ENCODE measurements at places on chromosomes 2 and 18. TPM values are rescaled to one million over a fixed set of nuclear protein-coding genes. Genes with fewer than 3 reads are reported as not detected.

DNA sequence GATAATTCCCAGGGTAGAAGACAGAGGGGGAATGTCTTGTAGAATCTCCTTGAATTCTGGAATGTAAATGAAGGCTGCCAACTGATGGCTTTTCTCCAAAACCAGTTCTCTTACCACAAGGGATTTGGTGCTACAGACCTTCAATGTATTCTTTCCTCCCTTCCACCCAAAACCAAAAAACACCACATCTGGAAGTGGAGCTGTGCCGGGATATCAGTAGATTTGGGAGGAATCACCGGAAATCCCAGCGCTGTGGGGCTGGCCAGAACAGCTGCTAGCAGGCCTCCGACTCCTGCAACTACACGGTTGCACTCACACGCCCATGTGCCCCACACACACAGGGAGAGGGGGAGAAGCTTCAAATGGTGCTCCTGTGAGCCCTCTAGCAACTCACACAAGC lies 45.7 kb downstream of the RPL31 start:
- no peak for DNase-seq

- DNase-seq: no peak
Observed at GRCh38 chr18:43514747-43515146, 237.5 kb upstream of the SYT4 start.

GRCh38 chr2:1713142-1713838 lies 31.0 kb downstream of the PXDN start:
- no peak for DNase-seq

GRCh38 chr2:209121691-209122090 lies 302.2 kb upstream of the MAP2 start:
- no peak for DNase-seq

CHST9 gene
- 6.1 TPM for total RNA-seq

- DNase-seq: no peak
Observed at GRCh38 chr2:69835666-69836065, 6.2 kb downstream of the GMCL1 start.

GCKR gene
- 0.77 TPM for total RNA-seq

LIMS3 gene
- total RNA-seq: 2.6 TPM

DNA sequence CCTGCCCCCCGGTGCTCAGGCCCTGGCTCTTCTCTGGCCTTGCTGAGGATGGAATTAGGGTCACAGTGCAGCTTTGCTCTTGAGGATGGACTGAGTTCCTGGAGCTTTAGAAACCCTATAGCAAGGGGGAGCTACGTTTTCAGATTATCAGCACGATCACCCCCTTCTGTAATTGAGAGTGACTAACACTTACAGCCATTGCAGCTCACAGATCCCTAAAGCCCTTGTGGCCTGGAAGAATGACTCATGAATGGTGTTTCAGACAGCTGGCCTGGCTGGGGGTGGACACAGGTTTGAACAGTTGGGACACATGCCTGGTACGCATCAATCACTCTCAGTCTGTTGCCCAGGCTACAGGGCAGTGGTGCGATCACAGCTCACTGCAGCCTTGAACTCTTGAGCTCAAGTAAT lies 79.7 kb upstream of the IGFBP5 start:
- no peak for DNase-seq

TUBA4B gene
- total RNA-seq: not detected

- no peak for DNase-seq
Observed at GRCh38 chr2:74107071-74107470, 40.6 kb downstream of the BOLA3 start.

DNA sequence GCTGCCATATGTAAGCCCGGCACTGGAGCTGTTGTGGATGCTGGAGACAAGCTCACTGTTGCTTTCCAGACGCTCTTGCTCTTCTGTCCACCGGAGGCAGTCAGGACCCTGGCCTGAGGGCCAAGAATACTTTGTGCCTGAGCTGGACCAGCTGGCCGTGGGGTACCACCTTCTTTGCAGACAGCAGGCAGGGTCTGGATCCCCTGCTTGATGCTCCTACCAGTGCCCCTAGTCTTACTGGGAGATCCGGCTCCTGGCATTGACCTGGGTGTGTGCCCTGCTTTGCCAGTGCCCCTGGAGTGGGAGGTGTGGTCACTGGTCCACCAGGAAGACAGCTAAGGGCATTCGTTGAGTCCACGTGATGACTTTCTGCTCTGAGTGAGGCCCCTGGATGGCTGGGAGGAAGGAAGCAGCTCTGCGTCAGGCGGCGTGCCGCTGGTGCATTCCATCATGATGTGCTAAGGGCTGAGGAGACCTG lies 59.3 kb downstream of the LRRFIP1 start:
- no peak for DNase-seq

- no peak for DNase-seq
Observed at GRCh38 chr2:34332813-34333212, 733.7 kb upstream of the FAM98A start.

CD28 gene
- 3.7 TPM for total RNA-seq
